NB4 (cell line): ENCODE measurements at places on chromosomes 3 and 15.

GRCh38 chr3:193686665-193687483, 93.9 kb downstream of the OPA1 start:
- DNase-seq = no peak

- DNase-seq = no peak
Measured at GRCh38 chr3:17088602-17089313, 204.0 kb downstream of the PLCL2 start.

GRCh38 chr15:32869776-32870175, 152.0 kb downstream of the GREM1 start:
- no peak for DNase-seq

DNA sequence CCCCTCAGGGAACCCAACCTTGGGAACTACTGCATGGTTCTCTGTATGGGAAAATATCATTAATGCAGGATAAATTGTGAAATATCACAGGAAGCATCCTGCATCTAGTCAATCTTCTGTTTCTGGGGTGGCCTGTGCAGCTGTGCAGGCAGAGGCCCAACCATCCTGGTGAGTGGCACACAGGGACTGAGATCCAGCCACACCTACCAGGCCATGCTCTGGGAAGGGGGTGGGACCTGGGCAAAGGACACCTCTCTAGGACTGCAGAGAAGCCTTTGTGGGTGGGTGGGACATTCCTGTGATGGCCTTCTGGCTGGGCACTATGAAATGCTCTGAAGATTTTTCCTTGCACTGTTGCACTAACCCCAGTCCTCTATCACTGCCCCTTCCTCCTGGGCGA, 26.8 kb downstream of the CCRL2 start:
- DNase-seq = no peak

GRCh38 chr3:131550562-131551465, 48.0 kb upstream of the MRPL3 start:
- DNase-seq = no peak

DNA sequence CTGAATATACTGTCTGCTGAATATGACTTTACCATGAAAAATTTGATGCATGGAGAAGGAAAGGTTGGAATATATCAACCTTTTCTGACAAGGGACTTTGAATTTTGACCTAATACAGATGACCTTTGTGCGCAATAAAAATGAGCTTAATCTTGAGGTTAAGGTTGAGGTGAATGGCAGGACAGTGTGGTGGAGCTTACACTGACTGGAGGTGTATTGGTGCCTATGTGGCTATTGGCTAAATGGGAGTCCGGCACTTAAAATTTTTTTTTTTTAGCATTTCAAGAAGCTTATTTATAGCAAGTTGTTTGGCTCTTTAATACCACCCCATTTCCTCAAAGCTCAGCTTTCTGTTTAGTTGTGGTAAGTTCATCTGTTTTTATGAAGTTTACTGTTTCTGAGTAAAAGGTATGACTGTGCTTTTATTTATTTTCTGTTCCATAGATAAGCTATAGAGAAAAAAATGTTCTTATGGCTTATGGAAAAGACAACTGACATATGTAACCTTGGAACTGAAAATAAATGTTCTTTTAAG, 15.2 kb downstream of the CDIN1 start:
- DNase-seq = no peak

DNA sequence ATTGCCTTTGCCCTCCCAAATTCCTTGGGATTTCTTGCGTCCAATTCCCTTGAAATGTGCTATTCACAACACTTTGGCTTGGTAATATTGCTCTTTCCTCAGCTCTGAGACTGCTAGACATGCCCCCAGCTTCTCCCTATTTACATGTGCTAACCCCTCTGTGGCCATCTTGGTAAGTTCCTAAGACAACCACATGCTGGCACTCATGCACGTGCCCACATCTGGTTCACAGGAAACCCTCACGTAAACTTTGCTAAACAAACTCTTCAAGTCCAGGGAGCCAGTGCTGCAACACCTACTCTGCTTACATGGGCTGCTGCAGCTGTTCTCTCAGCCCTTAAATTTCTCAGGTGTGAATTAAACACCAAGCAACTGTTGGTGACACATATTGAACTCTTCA, 121.8 kb downstream of the ADAMTSL3 start:
- DNase-seq = peak; percentile 3

DNA sequence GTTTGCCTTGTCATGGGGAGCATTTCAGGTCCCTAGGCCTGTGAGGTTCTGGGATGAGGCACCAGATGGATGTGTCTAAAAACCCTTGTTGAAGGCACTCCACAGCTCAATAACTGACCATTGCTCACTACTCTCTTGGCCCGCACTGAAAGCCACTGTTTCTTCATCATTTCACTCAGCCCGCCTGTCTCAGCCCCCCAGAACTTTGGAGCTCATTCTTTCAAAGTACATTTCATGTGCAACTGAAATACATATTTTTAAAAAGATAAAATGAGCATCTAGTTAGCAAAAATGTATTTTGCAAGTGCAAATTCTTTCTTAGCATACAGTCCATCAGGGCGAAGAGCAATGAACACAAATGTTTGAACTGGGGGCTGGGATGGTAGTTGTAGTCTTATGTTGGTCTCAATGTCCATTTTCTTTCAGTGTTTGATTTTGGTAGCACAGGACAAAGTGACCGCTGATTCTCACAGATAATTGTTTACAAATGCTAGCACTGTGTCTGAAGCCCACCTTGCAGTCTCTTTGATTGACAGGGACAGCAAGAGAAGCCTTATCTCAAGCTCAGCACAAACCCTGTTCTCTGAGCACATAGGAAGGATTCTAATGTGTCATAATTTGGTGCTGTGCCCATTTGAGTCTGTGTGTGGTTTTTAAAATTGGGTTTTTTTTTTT, 19.6 kb downstream of the HEMK1 start:
- DNase-seq = no peak

- DNase-seq = peak; percentile 65
Measured at GRCh38 chr15:66429117-66429516, 42.4 kb downstream of the MAP2K1 start.

DNA sequence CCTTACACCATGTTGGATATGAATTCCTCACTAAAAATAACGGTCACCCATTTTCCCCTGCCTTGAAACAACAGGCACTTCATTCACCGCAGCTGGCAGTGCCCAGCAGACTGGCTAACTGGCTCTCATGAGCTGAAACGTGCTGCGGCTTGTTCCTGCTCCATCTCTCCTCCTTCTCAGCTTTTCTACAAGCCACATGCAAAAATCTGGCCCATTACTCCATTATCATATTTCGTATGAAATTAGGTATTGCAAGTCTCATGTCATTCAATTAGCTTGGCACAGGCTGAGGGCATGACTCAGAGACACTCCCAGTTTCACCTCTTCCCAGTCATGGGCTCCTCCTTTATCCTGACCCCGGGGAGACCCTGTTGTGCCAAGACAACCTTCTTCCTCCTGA, 60.0 kb downstream of the MAGEF1 start:
- peak; percentile 40 for DNase-seq

GRCh38 chr15:68445351-68445750, 13.4 kb upstream of the ITGA11 start:
- no peak for DNase-seq

GRCh38 chr3:78420611-78421010, 1347.2 kb downstream of the ROBO1 start:
- no peak for DNase-seq
